D721Med (cell line): ENCODE measurements at places on chromosomes 16 and 17.

DNA sequence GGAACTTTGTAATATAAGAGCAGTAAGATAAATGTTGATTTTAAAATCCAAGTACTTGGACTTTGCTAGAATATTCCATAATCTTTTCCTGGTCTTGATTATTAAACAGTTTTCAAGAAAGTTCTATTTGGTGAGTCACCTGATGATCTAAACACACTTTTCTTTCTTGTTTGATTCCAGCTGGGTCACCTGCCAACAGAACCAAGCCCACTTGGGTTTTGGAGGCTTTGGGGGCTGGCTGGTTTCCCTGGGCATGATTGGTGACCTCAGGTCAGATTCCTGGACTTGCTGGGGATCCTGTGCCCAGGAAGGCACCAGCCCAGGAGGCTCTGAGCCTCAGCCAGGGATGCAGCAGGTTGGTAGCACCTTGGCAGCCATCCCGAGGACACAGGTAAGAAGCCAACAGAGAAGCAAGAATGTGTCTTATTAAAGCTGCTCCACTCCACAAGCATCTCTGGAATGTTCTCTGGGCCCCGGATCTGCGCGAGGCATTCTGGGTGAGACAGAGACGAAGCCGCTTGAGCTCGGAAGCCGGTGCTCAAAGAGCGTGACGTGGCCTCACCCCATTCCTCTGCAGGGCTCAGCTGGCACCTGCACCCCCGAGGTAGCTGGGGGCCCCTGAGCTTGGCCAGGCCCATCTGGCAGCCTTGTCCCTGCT, 3.1 kb upstream of the TEX19 start:
- no peak for DNase-seq

GRCh38 chr17:59530531-59530930, 34.9 kb upstream of the DHX40 start:
- no peak for DNase-seq

GRCh38 chr17:34174496-34174895, 80.6 kb upstream of the CCL2 start:
- DNase-seq: no peak

DNA sequence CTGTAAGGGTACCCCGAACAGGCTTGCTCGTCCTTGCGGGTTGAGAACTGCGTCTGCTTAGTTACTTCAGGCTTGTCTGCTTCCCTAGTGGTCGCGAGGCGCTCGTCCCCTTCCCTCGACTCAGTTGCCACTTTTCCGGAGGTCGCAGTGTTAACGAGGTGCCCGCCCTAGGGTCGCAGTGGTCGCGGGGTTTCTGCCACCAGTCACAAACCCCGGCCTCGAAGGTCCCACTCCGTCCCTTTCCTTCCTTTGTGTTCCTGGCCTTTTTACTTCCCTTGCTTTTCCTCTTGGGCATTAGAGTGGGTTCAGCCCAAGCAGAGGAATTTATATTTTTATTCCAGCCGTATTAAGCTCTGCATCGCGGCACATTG, 299 bp downstream of the NUP85 start:
- DNase-seq: no peak

- no peak for DNase-seq
These were observed 378.1 kb upstream of the CDH11 start for GRCh38 chr16:65500007-65500406.

- DNase-seq: no peak
These were observed 649.8 kb downstream of the MAF start for GRCh38 chr16:78950768-78951167.

DNA sequence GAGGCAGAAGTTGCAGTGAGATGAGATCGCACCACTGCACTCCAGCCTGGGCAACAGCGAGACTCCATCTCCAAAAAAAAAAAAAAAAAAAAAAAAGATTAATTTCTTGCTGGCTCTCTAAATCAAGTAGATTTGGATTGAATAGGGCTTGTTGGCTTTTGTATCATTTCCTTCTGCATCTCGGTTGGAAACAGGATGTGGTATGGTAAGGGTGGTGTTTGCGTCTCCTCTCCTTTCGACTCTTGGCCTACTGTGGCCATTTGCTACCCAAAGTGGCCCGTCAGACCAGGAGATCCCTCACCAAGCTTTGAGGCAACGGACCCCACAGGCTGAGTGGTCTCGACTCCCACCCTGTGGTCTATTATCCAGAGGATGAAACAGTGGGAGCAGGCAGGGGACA, 168.0 kb upstream of the IRX3 start:
- no peak for DNase-seq

GRCh38 chr16:29029168-29029994, 44.5 kb downstream of the LAT start:
- no peak for DNase-seq

DNA sequence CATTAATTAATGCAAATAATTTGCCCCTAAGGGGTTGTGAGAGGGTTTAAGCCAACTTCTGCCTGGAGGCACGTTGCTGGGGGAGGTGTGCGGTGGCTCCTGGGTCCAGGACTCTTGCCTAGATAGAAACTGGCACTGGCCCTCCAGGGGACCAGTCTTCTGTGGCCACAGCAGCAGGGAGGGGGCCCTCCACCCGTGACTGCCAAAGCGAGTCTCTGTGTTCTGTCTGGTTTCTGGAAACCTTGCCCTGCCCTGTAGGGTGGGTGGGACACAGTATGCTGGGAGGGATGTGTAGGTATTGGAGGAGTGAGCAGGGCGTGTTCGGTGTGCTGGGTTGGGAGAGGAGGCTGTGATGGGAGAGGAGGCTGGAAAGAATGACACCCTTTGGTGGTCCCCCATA, 78.8 kb downstream of the TBC1D16 start:
- DNase-seq: no peak

GRCh38 chr17:9269350-9270035, 248.2 kb downstream of the NTN1 start:
- DNase-seq: no peak

DNA sequence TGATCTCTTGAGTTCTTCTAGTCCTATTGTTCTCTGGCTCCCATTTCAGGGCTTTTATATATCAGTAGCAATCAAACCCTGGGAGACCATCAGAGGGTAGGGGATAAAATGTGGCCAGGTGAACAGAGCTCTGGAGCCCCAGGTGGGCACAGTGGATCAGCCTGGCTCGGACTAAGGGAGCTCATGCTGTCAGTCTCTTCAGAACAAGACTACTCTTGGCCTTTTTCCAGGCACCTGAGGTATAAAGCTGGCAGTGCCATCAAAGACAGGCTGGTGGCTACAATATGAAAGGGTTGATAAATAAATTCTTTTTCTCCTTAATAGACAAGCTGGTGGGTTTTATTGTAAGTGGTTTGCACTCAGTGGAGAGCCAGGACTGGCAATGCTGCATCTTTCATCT, 160.0 kb upstream of the CCL2 start:
- DNase-seq: no peak

GRCh38 chr17:33169580-33170285, 123.4 kb downstream of the ASIC2 start:
- no peak for DNase-seq

GRCh38 chr16:89219365-89219764, 1.9 kb downstream of the ZNF778 start:
- no peak for DNase-seq

GRCh38 chr16:55039511-55039910, 108.8 kb downstream of the IRX5 start:
- no peak for DNase-seq

- DNase-seq: no peak
These were observed 2.2 kb upstream of the KRT19 start for GRCh38 chr17:41530062-41531048.

- DNase-seq: no peak
These were observed 25.3 kb downstream of the GINS3 start for GRCh38 chr16:58417600-58417999.

DNA sequence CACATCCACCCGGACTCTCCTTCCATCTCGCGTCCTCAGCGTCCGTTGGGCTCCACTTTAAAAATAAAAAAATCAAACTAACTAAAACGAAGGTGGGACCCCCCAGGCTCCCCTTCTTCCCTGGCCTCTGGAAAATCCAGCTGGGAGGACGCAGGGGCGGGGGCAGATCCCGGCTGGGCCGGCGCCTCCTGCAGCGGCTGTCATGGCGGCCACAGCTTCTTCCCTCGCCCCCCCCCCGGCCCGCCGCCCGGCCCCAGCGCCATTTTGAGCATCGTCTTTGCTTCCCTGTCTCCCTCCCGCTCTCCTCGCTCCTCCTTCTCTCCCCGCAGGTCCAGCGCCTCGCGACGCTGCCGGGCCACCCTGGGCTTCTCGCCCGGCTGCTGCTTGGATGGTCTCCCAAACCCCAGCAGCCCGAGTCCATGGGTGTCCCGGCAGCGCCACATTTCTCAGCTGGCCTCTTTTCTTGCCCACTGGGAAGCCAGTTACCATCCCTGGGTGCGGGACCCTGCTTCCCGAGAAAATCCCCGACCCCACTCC, 3.3 kb downstream of the HOXB2 start:
- DNase-seq: no peak

GRCh38 chr17:42171831-42172230, 9.1 kb downstream of the KCNH4 start:
- no peak for DNase-seq

- no peak for DNase-seq
These were observed 125.0 kb downstream of the HS3ST3A1 start for GRCh38 chr17:13476720-13477119.

- DNase-seq: no peak
These were observed 399.3 kb downstream of the CA10 start for GRCh38 chr17:51759260-51759659.

DNA sequence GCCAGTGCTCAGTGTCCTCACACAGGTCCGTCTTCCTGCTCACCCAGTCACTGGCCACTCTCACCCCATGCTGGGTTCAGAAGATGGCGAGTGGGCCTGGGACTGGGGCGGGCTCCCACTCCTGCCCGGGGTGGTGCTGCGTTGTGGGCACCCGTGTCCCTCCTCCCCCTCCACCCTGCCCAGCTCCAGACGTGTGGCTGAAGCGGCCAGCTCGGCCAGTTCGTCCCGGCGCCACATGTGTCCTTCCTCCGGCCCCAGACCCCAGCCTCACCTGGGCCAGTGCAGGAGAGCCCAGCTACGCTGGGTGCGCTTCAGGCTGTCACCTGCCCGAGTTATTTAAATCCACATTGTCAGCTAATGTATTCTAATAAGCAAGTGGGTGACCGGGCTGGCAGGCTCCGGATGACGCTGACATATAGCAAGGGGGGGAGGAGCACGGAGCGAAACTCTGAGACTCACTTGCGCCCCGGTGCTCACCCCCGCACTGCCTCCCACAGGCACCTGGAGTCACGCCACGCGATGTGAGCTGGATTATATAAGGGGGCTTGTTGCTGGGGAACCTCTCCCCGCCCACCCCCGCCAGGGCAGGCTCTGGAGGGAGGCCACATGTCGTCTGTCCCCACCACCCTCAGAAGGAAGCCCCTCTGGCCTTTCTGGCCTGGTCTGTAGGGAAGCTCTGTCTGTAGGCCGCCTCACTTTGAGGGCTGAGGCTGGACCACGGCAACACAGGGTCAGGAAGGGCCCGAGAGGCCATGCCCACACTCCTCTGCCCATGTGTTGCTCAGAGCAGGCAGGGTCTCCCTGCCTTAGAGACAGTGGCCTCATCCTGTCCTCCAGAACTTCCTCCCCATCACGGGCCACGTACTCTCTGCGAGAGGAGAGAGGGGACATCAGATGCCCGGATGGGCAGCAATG, 7.1 kb upstream of the BAIAP2 start:
- no peak for DNase-seq

DNA sequence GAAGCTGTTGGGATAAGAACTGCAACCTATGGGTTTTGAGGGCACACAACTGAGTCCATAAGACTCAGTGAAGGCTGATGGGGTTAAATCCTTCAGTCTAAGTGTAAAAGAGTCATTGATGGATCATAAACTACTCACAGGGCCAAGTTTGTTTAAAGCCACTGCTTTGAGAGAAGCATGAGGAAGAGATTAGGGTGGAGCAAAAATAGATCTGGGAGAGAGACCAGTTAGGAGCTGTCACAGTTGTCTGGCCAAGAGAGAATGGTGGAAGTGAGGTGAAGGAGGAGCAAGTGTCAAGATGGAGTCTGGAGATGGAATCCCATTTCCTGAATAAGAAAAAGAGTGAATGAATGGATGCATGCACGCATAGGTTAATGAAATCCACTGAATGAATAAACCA, 379.1 kb upstream of the CDH11 start:
- no peak for DNase-seq

DNA sequence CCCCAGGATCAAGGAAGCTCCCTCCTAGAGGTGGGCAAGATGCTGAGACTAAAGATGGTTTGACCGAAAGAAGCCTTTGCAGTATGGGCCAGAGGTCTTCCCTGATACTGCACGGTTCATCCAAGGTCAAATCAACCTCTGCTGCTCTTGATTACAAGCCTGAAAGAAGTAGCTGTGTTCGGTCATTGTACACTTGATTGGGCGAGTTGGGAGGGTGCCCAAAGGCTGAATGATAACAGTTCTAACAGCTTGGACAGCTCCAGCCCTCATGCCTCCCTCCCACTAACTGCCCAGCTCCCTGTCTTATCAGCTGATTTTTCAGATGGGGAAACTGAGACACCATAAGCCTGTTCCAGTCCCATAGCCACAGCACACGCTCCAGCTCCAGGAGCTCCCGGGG, 42.8 kb downstream of the ABCC12 start:
- DNase-seq: no peak

DNA sequence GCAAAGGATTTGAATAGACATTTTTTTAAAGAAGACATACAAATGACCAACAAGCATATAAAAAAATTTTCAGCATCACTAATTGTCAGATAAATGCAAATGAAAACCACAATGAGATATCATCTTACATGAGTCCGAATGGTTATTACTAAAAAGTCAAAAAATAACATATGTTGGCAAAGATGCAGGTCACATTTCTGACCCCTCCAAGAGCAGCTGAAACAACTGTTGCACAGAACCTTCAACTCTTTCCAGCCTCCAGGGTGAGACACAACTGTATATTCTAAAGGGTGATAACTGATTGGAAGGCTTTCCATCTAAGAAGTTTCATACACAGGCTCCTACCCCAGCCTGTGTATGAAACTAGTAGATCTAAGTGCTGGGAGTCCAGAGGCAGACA, 51.9 kb downstream of the SLFN5 start:
- no peak for DNase-seq

- DNase-seq: no peak
These were observed 124.1 kb upstream of the TNRC6C start for GRCh38 chr17:77834170-77835115.

GRCh38 chr16:12345349-12345748, 368.8 kb downstream of the SNX29 start:
- DNase-seq: no peak

DNA sequence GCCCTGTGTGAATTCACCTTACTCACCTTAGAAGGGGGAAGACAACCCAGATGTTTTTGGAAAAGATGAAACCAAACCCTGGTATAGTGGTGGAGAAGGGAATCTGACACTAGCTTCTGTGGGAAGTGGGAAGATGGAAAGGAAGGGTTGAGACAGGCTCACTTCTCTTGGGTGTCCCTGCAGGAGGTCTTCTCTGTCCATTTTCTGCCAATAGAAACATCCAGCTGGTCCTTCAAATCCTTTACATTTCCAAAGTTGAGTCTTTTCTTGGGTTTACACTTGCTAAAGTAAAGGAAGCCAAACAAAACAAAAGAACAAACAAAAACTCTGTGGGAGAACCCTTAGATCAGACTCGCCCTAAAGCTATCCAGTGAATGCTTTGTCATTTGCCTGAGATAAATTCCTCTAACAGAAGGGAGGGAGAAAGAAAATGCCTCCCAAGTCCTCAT, 10.2 kb downstream of the HOXB1 start:
- no peak for DNase-seq
